ENCODE measurements at places on chromosomes 4 and X. TPM values are rescaled to one million over a fixed set of nuclear protein-coding genes. Genes with fewer than 3 reads are reported as not detected.

Gene NWD2
- total RNA-seq: 1.3 TPM

Gene EIF4E
- 87.6 TPM for total RNA-seq

Gene MTTP
- total RNA-seq: 0.20 TPM

Gene ATP1B4
- total RNA-seq: not detected

Gene GPR119
- not detected for total RNA-seq

Gene DMD
- 140 TPM for total RNA-seq

Gene GLOD5
- 9.9 TPM for total RNA-seq

Gene ZNF330
- total RNA-seq: 24.8 TPM

Gene GYPA
- total RNA-seq: not detected

Gene ATP2B3
- 0.07 TPM for total RNA-seq

Gene MAGEB17
- total RNA-seq: 0.22 TPM

Gene CYLC1
- not detected for total RNA-seq

Gene TCEAL9
- 29.6 TPM for total RNA-seq

Gene MSX1
- total RNA-seq: 0.48 TPM

Gene IL2
- total RNA-seq: not detected

Gene CORIN
- 0.47 TPM for total RNA-seq

Gene CD40LG
- total RNA-seq: 0.23 TPM

Gene SUPT20HL1
- total RNA-seq: 0.35 TPM

Gene PCYT1B
- total RNA-seq: 2.4 TPM

Gene CHRNA9
- not detected for total RNA-seq

Gene GIMD1
- not detected for total RNA-seq

Gene BRS3
- total RNA-seq: not detected

Gene PRSS12
- total RNA-seq: 31.1 TPM

Gene SLC10A3
- total RNA-seq: 28.0 TPM

Gene DDX53
- not detected for total RNA-seq

Gene CT45A9
- total RNA-seq: not detected

Gene GABRG1
- 0.03 TPM for total RNA-seq

Measured in mucosa of descending colon (tissue), 3 donors.